ENCODE measurements at places on chromosomes 2 and 18.

GRCh38 chr2:75406131-75406581 lies 154.6 kb downstream of the EVA1A start:
- ATAC-seq, result no peak

DNA sequence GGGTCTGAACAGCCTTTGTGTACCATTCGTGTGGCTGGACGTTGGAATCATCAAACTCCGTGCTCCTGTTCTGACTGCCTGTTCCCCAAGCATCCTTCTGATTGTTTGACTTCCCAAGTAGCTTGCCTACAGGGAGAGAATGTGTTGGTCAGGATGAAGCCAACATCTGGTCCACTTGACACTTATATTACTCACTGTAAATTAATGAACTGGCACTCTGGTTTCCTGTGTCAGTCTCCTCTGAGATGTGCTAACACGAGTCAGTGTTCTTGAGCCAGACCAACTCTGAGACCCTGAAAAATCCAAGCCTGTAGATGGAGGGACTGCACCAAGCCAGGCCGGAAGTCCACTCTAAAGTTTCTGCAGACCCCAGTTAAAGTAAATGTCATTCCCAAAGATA lies 440.9 kb downstream of the ZNF516 start:
- no peak for ATAC-seq

DNA sequence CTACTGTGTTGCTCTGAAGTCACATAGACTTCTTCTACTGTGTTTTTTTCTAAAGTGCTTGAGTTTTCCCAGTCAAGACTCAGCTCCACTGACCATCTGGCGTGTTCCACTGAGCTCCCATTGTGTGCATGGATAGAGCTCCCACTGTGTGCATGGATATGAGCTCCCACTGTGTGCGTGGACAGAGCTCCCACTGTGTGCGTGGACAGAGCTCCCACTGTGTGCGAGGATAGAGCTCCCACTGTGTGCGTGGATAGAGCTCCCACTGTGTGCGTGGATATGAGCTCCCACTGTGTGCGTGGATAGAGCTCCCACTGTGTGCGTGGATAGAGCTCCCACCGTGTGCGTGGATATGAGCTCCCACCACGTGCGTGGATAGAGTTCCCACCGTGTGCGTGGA lies 148.3 kb upstream of the ALKAL2 start:
- ATAC-seq, result no peak

GRCh38 chr2:187857826-187858225 lies 303.6 kb upstream of the TFPI start:
- ATAC-seq, result no peak

DNA sequence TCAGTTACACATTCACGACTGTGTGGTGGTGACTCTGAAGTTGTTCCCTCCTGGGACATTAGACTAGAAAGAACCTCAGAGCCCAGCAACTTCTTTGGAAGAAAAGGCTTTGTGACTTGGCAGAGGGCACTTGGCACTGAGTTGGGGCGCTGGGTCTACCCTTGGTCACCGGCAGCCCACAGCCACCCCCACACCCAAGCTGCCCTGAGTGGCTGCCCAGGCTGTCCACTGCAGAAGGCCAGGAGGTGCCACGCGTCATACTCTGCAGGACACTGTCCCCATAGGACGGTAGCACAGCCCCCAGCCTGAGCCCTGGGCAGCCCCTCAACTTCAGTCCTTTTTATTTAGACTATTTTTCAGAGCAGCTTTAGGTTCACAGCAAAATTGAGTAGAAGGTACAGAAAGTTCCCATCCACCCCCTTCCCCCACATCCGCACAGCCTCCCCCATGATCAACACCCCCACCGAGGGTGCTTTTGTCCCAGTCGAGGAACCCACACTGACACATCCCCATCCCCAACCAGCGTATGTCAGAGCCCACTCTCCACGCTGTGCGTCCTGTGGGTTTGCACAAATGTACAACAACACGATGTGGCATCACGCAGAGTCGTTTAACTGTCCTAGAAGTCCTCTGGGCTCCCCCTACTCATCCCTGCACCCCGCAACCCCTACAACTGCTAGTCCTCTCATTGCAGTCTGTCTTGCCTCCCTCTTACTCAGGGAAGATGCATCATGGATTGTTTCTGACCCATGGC lies 1.1 kb downstream of the PRLH start:
- no peak for ATAC-seq

Data from activated CD4-positive, CD25-positive, alpha-beta regulatory T cell treated with anti-CD3 and anti-CD28 coated beads, Interleukin-2, amount 50 U/mL, for 24 hours (primary cell).